Urinary bladder (tissue), 4 donors: ENCODE measurements at places on chromosomes 6 and 20.

DNA sequence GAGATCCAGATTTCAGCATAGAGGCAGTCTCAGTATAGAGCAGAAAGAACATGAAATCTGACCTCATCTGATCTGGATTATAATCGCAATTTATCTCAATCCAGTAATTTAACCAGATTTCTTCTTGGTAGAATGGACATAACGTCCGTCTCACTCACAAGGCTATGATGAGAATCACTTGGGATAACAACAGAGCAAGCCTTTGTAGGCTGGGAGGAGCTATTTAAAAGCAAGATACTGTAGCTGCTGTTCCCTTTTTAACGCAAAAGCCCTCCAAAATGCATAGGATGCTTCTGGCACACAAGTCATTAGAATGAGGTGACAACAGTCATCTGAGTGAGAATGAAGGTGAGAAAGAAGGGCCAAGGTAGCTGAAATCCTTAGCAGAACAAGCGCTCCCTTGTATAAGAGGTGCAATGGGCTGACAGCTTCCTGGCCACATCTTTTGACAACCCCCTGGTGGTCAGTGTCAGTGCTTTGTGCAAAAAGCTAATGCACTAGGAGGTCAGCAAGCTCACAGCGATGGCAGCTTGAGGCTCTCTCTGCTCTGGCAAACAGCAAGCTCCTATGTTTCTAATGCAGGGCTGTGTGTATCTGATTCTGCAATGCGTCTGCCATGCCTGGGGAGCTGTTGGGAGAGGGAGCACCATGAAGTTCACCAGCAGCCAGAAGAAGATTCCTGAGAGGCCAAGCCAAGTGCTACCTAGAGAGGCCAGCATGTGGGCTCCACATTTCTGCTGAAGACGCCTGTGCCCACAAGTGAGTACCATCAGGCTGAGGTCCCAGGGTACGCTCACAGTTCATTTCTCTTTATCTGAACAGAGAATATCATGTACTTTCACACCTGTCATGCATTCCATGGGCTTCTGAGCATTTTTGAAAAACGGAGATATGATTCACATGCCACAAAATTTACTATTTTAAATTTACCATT is 16.2 kb downstream of the METTL24 start:
- no peak for DNase-seq

- DNase-seq = no peak
Observed at GRCh38 chr6:109701774-109702173, 10.7 kb downstream of the FIG4 start.

GRCh38 chr6:14108571-14109410 is 8.8 kb upstream of the CD83 start:
- no peak for DNase-seq

GRCh38 chr6:169008641-169009257 is 244.9 kb downstream of the THBS2 start:
- DNase-seq = no peak

- no peak for DNase-seq
Observed at GRCh38 chr20:50371878-50372769, 138.1 kb upstream of the PTPN1 start.
